NCI-H146 (cell line): ENCODE measurements at places on chromosomes 3 and 15.

DNA sequence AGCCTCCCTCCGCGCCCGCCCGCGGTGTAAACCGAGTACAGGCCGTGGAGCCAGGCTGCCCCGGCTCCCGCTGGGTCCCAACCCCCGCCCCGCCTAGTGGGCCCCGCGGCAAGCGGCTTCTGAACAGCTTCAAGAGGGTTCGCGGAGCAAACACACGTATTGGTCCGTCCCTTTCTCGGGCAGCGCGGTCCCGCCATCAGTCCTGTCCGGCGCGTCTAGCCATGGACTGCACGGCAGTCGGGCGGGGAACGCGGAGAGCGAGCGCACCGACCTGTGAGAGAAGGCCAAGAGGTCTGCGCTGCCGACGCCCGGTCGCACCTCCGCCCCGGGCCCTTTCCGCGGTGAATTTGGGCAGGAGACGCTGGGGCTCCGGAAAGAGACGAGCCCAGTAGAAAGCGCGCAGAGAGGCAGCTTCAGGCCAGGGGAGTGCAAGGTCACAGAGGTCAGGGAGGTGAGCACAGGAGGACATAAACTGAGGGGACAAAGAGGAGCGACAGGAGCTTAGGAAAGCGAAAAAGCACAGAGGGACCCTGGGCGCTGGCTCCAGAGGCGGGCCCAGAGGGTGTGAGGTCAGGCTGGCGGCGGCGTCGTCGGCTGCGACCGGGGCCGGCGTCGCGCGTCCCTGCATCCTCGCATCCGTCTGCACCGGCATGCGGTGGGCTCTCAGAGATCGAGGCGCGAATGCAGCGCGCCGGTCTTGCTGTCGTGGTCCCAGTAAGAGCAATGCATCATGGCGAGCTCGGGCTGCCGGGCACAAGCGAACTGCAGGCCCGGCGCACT, 1.8 kb downstream of the FOXL2 start:
- no peak for DNase-seq

- no peak for DNase-seq
Measured at GRCh38 chr3:37899711-37900306, 38.1 kb downstream of the CTDSPL start.

GRCh38 chr15:64911311-64912186, at the start of gene ANKDD1A:
TSS of gene ANKDD1A (plus strand) at chr15:64911902. CDS start at chr15:64911931, 29 bp downstream.
- peak; percentile 89 for DNase-seq

GRCh38 chr15:101669744-101670143, 17.6 kb upstream of the TM2D3 start:
- no peak for DNase-seq

GRCh38 chr15:53670701-53671100, 88.8 kb downstream of the WDR72 start:
- DNase-seq, result no peak

GRCh38 chr3:50474717-50475116, 28.7 kb downstream of the CACNA2D2 start:
- DNase-seq, result no peak

- DNase-seq, result no peak
Measured at GRCh38 chr3:10353661-10354360, 32.9 kb upstream of the SEC13 start.

DNA sequence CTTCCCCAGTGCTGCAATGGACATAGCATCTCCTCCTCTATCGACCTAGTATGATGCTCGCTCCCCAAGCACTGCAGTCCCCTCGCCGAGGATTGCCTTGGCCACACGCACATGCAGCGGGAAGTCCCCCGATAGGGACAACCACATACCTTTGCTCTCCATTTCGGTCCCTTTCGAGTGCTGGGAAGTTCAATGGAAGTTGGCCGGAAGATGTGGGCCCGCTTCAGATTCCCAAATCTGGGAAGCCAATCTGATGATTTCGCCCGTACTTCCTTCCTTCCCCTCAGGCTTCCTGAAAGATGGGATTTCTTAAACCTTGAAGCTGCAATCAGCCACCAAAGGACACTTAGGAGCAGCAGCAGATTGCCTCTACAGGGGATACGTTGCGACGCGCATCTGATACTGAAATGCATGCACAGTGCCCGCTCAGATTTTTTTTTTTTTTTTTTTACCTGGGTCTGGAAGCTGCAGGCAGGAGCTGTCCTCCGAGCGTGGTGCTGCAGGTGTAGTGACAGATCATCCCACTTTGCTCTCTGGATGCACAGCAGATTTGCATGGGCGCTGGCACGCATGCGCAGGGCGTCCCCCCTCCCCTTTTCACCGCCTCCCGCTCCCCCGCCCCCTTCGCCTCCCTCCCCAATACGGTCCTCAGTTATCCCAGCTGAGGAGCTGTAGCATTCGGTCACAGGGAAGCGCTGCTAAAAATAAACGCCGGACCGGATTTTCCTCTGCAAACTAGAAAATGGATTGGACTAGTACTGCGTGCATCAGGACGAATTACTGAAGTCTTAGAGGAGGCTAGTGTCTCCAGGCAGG, at the start of gene FGF12:
Gene FGF12 (minus strand): TSS at position 510 of the 816 bp plus-strand sequence.
- DNase-seq, result peak; percentile 84

DNA sequence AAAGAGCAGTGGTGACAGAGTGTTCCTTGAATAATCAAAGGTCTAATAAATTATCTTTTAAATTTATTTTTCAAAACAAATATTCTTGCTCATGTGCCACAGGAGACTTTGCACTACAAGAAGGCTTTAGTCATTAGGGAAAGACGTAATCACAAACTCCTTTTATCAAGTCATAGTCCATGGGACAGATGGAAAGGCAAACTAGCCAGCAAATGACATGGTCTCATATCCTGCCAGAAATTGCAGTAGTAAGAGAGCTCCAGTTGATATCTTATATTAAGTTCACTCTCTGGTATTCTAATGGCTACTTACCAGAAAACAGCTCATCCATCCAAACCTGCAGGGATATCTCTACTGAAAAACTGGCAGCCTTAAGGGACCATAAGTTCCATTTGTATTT, 225.0 kb upstream of the TP63 start:
- DNase-seq, result no peak

- DNase-seq, result no peak
Measured at GRCh38 chr15:57245130-57245529, 131.2 kb upstream of the CGNL1 start.

DNA sequence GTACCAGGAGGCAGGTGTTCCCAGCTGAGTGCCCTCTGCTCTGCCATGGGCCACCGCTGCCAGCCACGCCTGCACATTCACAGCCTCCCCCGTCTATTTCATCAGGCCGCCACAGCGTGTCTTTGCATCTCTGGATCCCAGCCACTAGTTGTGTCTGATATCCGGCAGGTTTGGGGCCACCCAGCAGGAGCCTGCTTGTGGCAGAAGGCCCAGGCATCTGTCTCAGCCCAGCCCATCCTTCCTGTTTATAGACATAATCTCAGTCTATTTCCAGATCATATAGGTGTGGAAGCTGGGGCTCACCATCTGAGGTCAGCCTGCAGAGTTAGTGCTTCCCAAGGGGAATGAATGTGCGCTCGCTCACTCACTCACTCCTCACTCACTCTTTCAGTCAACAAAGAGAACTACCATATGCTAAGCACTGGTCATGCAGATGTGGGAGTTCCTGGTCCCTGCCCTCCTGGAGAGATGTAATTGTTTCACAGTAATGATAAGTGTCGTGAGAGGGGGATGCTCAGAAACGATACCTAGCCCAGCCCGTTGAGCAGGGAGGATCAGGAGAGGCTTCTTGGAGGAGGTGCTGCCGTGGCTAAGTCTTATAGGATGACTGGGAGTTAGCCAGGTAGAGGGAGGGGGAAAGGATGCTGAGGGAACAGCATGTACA, 60.6 kb downstream of the FGD5 start:
- peak; percentile 0 for DNase-seq

GRCh38 chr15:68833700-68834331, 13.1 kb upstream of the ANP32A start:
- DNase-seq, result no peak

- DNase-seq, result no peak
Measured at GRCh38 chr3:37053753-37054152, 60.4 kb downstream of the MLH1 start.

DNA sequence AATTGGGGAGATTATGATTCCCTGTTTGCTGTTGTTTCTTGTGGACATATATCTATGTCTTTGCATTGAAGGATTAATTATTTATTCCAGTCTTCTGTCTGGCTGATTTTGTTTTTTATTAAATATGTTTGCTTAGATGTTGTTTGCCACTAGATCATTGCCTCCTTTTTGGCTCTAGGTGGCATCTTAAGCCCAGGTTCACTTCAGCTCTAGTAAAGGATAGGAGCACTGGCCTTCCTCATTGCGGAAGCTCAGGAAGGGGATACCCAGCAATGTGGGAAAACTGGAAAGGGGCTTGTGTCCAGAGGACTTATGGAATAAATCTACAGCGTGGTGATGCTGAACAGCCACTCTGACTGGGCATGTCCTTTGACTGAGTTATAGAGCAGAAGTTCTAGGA, 821.6 kb downstream of the PDCD6IP start:
- no peak for DNase-seq

DNA sequence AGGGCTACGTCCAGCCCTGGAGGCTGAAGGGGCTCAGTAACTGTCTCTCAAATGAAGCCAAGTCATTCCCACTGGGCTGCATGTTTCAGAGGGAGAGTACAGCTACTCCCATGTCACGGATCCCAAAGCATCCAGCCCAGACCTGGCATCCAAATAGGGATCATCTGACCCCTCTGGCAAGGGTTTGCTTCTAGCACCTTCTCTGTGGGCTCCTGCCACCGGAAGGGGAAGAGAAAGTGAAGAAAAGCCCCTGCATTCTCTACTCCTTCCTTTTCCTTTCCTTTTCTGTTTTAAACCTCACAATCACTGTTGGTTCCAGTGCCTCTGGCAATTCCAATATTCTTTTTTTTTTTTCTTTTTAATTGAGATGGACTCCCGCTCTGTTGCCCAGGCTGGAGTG, 64.5 kb upstream of the CTSH start:
- no peak for DNase-seq

- DNase-seq, result no peak
Measured at GRCh38 chr3:86149054-86149453, 841.9 kb downstream of the VGLL3 start.

GRCh38 chr3:64945171-64945729, 257.4 kb upstream of the ADAMTS9 start:
- no peak for DNase-seq

GRCh38 chr3:140092848-140093536, 158.0 kb downstream of the CLSTN2 start:
- peak; percentile 74 for DNase-seq

- DNase-seq, result no peak
Measured at GRCh38 chr3:183815563-183815940, 9.8 kb downstream of the MAP6D1 start.

GRCh38 chr3:194664857-194665256, 7.1 kb downstream of the LSG1 start:
- no peak for DNase-seq

DNA sequence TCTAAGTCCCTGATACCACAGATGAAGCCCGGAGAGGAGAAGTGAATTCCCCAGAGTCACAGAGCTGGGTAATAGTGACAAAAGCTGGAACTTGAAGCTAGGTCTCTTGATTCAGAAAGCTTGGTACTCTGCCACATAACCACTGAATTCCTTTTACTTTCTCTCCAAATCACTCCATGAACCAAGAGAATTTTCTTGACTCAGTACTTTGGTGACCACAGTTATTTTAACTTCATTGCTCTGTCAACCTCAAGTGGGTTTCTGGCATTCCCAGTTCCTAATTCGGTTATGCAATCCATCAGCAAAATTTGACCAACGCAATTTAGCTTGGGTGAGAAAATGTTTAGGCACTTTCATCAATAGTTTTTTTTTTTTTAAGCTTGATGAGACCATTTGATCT, 61.0 kb upstream of the PPARG start:
- DNase-seq, result no peak

- no peak for DNase-seq
Measured at GRCh38 chr15:74960995-74961588, 4.5 kb upstream of the RPP25 start.

DNA sequence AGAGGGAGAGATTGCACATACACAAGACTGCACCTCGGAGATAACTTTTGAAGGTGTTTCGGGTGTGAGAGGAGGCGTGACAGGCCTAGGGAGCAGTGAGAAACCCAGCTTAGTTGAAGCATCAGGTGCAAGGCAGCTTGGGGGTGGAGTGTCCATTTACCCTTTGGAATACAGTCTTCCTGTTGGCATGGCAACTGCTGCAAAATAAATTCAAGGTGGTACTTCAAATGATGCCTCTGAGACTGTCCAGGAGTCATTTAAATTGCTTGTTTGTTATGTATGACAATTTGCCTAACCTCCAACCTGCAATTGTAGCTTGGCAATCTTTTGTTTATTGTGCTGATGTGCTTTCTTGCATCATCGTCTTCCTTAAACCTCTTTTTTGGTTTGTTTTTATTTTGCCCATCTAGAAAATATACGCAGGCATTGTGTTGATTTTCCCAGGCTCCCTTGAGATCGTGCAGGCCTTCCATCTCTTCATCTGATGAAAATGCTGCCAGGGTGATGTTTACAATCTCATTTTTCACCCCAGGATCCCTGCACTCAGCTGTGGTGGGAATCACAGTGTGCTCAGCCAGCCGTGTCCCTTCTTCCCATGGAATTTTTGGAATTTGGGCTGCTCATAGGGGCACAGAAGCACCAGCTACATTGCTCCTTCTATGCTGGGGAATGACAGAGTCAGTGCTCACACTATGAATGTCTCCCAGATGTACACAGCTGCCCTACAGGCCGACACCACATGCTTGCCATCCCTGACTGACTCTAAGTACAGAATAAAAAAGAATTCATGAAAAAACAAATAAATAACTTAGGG, 583.1 kb upstream of the CFAP20DC start:
- DNase-seq, result peak; percentile 55

GRCh38 chr3:194931865-194932264, 246.2 kb downstream of the FAM43A start:
- DNase-seq, result no peak

- no peak for DNase-seq
Measured at GRCh38 chr15:98003996-98004395, 43.5 kb downstream of the ARRDC4 start.

GRCh38 chr3:187913617-187914033, 168.4 kb upstream of the BCL6 start:
- no peak for DNase-seq

DNA sequence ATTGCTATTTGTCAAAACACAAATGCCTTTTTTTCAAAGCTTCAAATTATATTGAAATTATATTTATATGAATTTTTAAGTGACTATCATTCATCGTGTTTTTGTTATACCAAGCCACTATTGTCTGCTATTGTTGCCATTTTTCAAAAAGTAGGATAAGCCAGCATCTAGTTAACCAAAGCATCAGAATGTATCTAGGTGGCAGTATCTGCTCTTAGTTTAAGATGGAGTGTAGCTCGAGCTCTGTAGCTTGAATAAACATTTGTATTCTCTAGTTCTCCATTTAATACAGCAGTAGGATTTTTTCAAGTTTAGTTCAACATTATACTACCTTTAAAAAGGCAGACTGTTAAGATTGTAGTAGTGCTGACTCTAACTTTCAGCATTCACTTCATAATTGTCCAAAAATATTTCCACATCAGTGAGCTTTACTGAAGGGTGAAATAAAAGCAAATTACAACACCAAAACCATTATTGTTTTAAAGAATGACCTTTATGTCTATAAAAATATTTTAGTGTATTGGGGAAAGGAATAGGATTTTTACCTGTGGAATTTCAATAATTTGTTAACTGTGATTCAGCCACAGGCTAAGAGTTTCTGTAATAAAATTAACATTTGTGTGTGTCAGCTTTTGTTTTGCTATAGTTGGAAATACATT, 19.6 kb upstream of the C15orf61 start:
- no peak for DNase-seq
